Vagina (tissue), 2 donors: ENCODE measurements at places on chromosomes 1 and 21.

DNA sequence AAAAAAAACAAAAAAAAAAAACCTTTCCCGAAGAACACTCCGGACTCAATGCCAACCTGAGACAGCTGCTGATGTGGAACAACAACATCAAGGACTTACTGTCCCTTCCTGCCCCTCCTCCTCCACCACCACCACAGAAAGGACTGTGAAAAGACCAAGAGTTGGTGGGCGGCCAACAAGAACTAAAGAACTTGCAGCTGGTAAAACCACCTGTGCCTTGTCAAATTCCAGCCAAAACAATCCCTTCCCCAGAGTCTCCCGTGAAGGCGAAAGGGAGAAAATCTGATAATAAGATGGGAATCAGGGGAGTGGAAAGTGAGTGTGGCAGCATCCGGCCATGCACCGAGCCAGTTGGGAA, 88.9 kb downstream of the PROX1 start:
- DNase-seq, result no peak

GRCh38 chr1:84957966-84958365, 38.9 kb downstream of the MCOLN2 start:
- no peak for DNase-seq

DNA sequence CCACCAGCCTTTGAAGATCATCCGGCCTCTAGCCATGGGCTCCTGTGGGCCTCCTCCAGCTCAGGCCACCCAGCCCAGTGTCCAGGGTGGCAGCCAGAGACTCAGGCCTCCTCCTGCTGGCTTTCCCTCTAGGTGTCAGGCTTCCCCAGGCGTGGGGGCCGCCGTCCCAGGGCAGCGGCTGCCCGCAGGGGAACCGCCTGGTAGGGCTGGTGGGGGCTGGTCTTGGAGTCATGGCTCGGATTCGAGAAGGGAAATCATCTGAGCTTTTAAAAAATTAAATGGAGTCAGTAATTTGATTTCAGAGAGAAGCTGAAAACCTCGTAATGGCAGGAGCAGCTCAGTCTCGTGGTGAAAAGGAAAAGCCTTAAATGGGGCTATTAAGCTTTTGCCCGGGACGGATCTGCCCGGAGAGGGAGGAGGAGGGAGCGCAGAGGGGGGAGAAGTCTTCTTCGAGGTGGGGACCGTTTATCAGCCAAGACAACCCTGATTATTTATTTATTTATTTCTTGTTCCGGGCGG, 66.4 kb upstream of the TARDBP start:
- no peak for DNase-seq

- DNase-seq, result no peak
These were observed 21.6 kb upstream of the CCDC27 start for GRCh38 chr1:3730543-3731247.

DNA sequence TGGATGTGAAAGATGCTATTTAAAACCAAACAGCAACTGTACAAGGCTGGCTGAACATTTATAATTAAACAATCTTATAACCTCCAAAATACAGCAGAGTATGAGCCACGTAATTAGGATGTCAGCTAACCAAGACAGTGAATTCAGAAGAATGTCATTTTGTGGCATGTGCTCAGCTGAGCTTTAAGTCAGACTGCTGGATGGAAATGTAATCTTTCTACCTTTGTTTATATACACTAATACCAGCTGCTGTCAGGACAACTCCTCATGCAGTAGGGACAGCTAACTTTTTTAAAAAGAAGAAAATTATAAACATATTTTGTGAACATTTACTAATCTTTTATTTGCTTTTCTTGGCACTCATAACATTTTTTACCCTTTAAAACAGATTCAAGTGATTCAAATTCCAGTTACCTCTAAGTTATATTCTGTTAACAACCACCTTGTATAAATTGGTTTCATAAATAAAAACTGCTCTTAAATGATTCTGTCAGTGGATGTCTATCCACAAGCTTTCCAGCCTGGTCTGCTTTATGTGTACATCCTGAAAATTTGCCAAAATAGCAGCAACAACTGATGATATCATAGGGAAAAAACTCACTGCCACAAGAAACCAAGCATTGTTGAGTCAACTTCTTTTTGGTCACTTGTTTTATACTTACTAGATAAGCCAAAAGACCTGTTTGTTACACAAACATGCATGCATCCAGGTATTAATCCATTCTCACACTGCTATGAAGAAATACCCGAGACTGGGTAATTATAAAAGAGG, 36.1 kb downstream of the DPH5 start:
- DNase-seq, result no peak

DNA sequence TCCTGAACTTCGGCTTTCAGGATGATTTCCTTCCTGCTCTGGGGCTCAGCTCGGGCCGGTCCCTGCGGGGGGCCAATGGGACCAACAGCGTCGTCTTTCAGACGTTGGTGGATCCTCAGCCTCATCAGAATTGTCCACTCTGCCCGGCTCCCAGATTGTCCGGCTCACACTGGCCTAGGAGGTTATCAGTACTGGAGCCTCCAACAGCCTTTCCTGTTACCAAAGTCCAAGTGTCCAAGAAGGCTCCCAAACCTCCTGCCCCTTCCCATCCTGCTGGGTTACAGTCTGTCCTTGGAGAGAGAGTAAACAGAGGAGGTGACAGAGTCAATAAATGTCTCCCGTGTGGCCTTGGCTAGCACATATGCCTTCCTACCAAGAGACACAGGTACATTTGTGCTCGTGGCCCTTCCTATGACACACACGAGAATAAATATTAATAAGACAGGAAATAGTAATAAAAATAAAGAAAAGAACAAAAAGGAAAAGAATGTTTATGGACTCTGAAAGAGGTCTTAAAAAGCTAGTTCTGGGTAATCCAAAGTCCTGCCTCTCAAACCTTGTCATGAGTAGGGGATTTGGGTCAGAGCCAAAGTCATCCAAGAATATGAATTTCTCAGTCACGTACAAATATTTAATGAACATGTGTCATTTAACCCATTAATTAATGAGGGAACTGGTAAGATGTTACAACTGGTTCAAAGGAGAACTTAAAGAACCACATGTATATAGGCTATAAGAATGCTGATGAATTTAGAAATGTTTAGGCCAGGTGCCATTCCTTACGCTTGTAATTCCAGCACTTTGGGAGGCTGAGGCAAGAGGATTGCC, 80.8 kb upstream of the SLC2A1 start:
- no peak for DNase-seq
